ENCODE measurements at places on chromosomes 1 and 21.
A peak's percentile ranks its signal among the peaks of the same experiment; 100 is the strongest.

GRCh38 chr1:176752505-176752904 lies 289.5 kb downstream of the PAPPA2 start:
- DNase-seq = no peak

DNA sequence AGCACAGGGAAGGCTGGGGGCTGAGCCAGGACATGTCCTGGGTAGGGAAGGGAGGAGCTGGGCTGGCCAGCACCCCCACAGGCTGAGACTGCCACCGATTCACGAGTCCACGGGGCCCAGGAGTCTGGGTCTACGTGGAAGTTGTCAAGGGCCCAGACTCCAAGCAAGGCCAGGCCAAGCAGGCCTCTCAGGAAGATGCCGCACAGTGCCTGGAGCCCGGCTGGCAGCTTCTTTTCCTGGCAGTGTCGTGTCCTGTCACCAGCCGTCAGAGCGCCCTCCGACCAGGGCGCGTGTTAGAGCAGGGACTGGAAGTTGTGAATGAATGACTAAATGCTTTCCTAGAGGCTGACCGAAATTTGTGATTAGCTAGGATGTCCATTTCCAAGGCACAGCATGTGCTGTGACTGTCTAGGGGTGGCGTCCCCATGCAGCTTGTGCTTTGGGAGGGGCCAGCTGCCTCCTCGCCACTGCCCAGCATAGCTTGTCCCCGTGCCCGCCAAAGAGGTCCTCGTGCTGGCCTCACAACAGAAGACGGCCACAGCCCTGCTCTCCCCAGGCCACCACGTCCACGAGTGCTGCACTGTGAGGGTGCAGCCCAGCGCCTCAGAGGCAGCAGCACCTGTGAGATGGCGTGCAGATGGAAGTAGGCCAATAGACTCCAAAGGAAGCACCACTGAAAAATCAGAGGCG lies 147.4 kb upstream of the COL6A1 start:
- no peak for DNase-seq

- DNase-seq = no peak
Measured at GRCh38 chr1:177863796-177864195, 106.1 kb downstream of the SEC16B start.

DNA sequence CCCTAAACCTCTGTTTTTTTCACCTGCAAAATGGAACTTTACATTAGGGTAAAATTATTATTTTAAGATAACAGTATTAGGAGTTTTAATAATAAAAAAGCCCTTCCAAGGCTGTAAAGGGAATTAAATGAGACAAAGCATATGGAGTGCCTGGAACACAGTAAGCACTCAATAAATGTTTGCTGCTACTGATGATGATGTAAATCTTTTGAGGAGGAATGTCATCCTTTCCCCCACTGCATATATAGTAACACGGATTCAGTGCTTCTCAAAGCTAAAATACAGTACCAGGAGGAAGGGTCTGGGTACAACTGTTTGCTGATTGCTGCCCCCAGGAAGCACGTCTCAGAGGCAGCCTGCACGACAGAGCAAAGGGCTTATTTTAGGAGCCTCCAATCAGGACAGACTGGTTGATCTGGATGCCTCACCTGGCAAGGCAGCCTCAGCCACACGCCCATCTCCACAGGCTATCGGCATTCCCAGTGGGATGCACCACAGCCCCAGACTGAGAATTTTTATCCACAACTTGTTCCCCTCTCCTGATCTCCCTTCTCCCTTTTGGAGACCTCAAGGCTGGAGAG lies 64.4 kb downstream of the GADD45A start:
- no peak for DNase-seq

DNA sequence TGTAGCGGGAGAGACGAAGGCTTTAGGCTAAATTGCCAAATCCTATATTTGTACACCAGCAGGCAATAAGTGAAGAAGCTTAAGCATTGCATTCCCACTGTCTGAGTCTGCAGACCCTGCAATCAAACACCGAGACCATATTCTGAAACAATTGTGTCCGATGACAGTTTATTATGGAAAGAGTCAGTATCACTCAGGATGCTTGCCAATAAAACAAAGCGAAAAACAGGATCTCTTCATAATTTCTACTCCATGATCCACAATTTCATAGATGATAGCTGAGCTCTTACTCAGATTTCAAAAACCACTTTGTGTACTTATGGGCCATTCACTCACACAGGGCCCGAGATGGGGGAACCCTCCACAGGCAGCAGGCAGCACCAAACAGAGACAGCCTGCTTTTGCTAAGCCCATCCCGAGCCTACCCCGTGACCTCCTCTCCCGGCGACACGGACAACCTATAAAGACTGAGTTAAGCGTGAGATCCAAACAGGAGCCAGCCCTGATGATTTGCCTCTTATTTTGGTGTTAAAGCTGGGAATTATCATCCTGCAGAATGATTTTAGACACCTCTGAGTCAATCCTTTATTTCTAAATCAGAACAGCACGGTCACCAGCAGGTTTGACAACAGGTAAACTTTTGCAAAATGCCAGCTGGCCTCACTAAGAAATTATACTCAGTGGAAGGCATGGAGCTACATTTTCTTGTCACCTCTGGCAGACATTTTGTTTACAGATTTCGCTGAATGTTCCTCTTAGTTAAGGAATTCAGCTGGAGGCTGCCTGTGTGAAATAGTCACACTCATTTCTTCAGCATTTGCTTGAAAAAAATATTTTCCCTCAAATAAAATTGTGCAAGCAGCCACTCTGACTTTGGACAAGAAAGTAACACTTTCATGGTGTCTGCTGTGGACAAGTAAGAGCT lies 212.4 kb downstream of the GPATCH2 start:
- DNase-seq = no peak

DNA sequence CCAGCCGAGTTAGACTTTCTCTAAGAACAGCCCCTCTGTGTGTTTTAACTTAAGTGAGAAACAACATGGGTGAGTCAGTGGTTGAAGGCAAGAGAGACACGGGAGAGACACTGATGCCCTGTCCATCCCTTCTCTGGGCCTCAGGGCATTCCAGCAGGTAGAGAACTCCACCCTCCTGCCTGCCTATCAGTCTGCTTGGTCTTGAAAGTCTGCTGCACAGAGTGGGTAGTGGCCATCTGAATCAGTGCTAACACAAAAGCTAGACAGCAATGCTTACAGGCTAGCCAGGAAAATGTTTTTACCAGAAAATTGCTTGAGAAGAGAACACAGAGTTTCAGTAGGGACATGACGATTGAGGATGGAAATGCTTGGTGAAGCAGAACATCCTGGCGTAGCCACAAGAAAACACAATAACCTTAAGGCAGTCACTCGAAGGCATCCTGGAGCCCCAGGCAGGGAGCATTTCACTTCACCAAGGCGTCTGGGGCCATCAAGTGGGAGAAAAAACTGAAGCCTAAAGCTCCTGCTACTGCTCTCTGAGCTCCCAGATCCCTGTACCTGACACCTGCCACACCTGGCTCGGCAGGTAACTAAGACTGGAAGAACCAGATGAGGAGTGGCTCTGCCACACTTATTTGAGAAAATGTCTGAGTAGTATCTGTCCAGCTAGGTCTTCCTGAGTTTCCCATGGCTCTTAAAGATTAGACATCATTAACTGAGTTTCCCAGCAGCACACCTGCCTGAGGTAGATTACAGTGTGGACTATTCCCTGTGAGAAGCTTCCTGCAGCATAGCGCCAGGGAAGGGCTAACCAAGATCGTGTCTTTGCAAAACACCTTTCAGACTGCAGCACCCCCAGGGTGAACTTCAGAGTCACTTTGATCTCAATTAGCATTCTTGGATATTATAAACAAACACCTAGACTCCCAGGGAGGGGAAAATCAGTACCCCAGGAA lies 18.1 kb upstream of the LBR start:
- no peak for DNase-seq

GRCh38 chr1:45862008-45862407 lies 58.6 kb downstream of the MAST2 start:
- DNase-seq = no peak

GRCh38 chr1:99869723-99870122 lies 19.6 kb downstream of the AGL start:
- DNase-seq = no peak

DNA sequence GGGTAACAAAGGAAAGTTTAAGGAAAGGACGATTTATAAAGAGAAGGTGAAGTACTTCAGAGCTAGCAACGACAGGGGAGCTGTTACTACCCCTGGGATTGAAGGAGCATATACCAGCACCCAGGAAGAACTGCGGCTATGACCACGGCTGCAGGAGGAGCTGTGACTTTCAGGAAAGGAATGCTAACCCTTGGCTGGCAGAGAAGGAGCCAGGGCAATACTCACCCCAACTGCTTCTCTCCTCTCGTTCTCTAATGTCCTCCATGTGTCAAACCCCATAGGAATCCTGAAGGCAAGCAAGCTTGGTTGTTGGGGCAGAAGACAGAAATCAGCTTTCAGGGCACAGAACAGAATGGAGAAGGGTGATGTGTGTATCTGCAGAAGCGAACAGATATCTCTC lies 120.5 kb downstream of the TMEM53 start:
- DNase-seq = no peak

GRCh38 chr1:24096009-24096738 lies 15.8 kb downstream of the MYOM3 start:
- DNase-seq = no peak

DNA sequence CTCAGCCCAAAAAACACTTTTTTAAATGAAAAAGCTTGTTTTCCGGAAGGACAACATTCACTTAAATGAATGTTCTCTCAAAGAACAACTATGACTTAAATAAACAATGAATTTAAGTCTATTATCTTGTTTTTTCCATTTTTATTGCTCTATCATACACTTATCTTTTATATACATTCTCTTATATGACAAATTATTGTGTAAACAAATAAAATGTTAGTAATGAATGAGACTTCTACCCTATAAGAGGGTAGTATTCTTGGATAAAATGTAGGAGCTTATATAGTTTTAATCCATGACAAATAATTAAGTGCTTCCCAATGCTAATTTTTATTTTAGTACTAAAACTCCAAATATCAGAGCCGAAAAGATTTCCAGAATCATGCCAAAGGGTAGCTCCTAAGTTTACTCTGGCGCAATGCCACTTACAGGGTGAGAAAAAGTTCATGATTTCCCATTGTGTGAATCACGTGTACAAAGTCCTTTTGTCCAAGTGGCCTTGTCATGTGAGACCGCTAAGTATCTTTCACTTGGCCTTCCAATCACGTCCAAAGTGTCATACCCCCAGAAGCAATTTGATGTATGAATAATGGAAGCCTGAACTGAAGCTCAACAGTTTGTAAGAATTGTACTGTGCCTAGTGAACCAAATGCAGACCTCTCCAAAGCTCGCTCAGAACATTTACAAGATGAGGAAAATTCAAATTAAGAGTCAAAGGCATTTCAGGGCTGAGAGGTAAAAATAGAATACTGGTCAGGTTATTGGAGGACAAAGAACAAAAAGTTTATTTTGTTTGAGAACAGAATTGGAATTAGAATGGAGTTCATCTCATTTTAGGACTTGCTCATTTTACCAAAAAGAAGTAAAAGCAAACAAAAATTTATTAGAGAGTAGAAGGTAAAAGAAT lies 56.6 kb upstream of the C1orf21 start:
- DNase-seq = no peak

DNA sequence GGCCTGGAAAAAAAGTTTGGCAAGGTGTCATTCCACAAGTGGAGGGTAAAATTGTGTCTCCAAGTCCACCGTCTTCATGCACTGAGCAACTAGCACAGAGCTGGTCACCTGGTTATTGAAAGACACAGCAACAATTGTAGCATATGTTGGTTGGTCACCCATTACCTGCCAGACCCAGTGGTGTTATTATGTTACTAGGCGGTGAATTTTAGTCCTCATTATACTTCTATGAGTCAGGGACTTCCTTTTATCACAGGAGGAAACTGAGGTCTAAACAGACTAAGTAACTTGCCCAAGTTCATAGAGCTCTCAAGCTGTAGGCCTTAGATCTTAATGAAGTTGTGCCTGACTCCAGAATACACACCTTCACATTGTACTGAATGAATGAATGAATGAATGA lies 94.9 kb upstream of the VANGL1 start:
- no peak for DNase-seq

GRCh38 chr1:97307568-97307967 lies 586.0 kb downstream of the PTBP2 start:
- no peak for DNase-seq

GRCh38 chr1:93324486-93325464 lies 20.9 kb upstream of the DR1 start:
- no peak for DNase-seq

GRCh38 chr1:201489643-201490261 lies 17.2 kb downstream of the CSRP1 start:
- DNase-seq = no peak

DNA sequence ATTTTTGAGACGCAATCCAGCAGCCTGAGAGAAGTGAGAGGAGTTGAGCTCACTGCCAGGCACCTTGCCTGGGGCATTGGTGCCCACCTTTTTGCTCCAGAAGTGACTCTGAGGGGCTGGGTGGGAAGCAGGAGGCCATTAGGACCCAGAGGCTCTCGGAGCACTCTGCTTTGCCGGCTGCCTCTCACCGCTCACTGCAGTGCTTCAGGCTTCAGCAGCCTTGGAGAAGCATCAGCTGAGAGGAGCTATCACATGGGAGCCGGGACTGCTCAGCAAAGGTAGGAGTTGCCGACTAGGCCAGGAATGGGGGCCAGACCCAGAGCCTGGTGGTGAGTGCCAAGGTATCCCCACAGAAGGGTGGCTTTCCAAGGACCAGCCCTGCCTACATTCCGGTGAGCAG lies at the start of gene GPR61:
Gene GPR61, plus strand, starts transcription at position 197 of the 400 bp plus-strand sequence. CDS start 3,151 bp downstream, outside the sequence.
- DNase-seq = no peak

- no peak for DNase-seq
Measured at GRCh38 chr1:218408942-218409341, 63.8 kb downstream of the TGFB2 start.

GRCh38 chr21:43827015-43827611 lies 37.7 kb downstream of the RRP1 start:
- DNase-seq = no peak

GRCh38 chr1:23613191-23614031 lies 54.1 kb upstream of the ID3 start:
- peak; percentile 44 for DNase-seq

- DNase-seq = no peak
Measured at GRCh38 chr1:2595261-2595811, 8.8 kb downstream of the PRXL2B start.

GRCh38 chr1:172917972-172918371 lies 132.8 kb downstream of the TNFSF18 start:
- DNase-seq = no peak

GRCh38 chr21:43193088-43193650 lies 24.4 kb downstream of the CRYAA start:
- no peak for DNase-seq

GRCh38 chr1:14982029-14982428 lies 171.5 kb upstream of the TMEM51 start:
- DNase-seq = no peak

GRCh38 chr1:33370301-33370700 lies 49.4 kb upstream of the A3GALT2 start:
- DNase-seq = no peak

- DNase-seq = no peak
Measured at GRCh38 chr1:114164840-114165543, 11.3 kb upstream of the SYT6 start.

- no peak for DNase-seq
Measured at GRCh38 chr1:58881471-58881994, 97.7 kb upstream of the JUN start.

GRCh38 chr1:189237008-189237407 lies 1240.7 kb downstream of the BRINP3 start:
- no peak for DNase-seq
